ENCODE measurements at places on chromosomes 11 and 22.

- DNase-seq: peak; percentile 1
Observed at GRCh38 chr11:120744016-120744994, 232.8 kb downstream of the GRIK4 start.

GRCh38 chr11:108727665-108728064 is 62.8 kb downstream of the DDX10 start:
- no peak for DNase-seq

DNA sequence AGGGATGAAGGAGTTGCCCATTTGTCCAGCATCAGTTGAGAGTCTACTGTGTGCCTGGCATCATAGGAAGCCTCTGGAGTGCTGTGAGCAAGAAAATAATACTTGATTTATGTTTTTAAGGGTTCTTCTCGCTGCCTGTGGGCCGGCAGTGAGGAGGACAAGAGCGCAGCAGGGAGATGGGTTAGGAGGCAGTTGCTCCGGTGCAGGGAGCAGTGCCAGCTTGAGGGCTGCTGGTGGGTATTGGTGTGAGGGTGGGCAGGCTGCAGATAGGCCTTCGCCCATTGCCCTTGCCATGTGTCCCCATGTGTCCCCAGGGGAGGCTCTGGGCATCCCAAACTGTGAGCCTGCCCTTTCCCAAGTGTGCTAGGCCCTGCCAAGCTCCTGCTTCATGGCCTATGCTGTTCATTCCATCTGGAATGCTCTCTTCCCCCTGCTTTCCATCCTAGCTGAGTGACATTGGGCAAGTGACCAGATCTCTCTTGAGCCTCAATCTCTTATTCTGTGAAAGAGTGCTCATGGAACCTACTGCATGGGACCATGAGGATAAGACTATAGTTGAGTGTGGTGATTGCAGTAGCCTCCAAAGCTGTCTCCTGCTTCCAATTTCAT is 19.8 kb downstream of the BMAL1 start:
- no peak for DNase-seq

DNA sequence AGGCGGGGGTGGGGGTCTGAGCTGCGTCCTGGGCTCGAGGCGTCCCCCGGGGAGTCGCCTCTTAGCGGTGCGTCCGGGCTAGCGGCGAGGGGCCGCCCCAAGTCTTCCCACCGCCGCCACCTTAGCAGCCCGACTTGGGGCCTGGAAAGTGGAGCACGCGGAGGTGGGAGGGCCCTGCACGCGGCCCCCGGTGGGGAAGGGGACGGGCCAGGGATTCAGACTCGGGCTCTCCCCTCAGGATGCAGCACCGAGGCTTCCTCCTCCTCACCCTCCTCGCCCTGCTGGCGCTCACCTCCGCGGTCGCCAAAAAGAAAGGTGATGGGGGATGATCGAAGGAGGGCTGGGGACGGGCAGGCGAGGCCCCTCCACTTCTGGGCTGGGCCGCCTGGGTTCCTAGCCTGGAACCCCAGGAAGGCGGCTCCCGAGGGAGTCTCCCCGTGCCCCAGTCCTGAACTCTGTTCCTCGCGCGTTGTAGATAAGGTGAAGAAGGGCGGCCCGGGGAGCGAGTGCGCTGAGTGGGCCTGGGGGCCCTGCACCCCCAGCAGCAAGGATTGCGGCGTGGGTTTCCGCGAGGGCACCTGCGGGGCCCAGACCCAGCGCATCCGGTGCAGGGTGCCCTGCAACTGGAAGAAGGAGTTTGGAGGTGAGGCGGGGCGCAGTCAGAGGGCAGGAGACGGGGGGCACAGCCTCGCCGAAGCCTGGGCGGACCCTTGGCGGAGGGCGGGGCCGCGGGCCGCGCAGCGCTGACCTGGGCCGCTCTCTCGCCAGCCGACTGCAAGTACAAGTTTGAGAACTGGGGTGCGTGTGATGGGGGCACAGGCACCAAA is 563 bp downstream of the MDK start:
- DNase-seq: peak; percentile 51

DNA sequence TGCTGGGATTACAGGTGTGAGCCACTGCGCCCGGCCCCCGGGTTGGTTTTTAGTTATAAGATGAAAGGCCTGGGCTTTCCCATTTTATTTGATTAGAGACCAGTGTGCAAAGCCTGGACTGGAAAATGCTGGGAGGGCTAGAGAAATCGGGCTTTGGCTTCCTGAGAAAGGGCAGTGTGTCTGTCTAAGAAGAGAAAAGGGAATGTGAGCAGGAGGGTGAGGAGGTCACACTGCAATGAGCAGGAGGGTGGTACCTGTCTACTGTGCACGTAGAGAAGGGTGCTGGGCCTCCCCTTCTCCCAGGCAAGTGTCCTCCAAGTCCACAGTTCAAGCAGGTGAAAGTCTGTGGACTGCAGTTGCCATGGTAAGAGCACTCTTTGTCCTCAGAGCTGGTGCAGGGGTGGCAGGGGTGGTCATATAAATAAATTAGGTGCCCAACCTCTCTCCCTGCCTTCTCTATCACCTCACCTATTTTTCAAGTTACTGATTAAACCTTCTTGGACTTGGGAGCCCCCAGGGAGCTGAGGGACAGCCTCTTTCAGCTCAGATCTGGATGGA is 30.8 kb downstream of the SLC5A1 start:
- no peak for DNase-seq

DNA sequence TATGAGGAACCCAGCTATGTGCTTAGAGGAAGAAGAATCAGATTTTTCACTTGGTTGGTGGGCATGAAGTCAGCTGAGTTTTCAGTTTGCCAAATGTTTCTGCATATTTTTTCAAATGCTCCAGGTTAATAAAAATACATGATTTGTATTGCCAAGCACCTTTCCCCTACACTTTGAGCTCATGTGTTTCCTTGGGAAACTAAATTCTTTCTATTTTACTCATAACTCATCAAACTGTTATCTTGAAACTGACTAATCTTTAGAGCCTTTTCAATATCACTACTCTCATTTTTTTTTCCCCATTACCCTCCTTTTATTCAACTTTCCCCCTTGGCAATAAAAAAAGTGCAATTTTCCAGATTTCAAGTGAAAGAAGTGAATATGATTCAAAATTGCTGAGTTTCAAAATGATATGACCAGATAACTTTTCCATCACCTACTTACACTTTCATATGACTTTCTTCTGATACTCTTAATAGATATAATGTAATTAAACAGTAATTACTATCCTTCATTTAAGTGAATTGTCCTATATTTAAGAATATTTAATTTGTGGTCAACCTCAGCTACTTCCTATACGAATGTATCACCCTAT is 91.9 kb upstream of the SOX6 start:
- DNase-seq: no peak

GRCh38 chr11:69642913-69643632 is 2.1 kb downstream of the CCND1 start:
- DNase-seq: peak; percentile 87

- peak; percentile 71 for DNase-seq
Observed at GRCh38 chr11:66883016-66883965, 26.4 kb downstream of the LRFN4 start.

- DNase-seq: no peak
Observed at GRCh38 chr11:96309016-96309642, 33.9 kb downstream of the MAML2 start.

DNA sequence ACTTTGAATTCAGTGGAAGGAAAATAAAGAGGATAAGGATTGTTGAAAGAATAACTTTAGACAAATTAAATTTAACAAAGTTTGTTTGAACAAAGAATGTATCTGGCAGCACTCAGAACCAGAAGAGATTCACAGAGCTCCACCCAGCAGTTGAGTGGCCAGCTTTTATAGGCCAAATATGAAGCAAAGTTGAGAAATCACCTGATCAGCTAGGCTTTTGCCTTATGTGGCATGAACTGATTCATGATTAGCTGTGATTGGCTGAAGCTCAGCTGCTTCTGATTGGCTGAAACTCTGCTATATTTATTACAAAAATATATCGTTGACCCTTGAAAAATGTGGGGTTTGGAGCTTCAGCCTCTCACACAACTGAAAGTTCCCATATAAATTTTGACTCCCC is 62.6 kb downstream of the PIWIL4 start:
- no peak for DNase-seq

- no peak for DNase-seq
Observed at GRCh38 chr11:12187399-12187798, 77.0 kb downstream of the MICAL2 start.

- DNase-seq: no peak
Observed at GRCh38 chr11:95104856-95105255, 15.2 kb downstream of the ENDOD1 start.

DNA sequence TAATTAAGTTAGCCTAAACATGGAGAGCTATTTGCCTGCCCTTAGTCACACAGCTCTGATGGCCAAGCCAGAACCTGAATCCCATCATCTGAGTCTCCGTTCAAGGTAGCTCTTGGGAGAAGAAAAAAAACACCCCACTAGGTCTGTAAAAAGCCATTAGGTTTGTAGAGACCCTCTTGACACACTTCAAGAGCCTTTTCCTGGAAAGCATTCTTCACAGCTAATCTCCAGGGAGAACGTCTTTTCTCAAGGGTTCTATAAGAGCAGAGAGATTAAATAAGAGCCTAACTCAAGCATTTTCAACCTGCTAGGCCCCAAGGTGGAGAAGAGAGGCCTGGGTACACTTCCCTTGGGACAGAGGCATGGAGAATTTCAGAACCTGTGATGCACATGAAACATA is 61.6 kb upstream of the NAV2 start:
- DNase-seq: no peak

GRCh38 chr11:58781345-58781744 is 49.6 kb upstream of the GLYAT start:
- no peak for DNase-seq

DNA sequence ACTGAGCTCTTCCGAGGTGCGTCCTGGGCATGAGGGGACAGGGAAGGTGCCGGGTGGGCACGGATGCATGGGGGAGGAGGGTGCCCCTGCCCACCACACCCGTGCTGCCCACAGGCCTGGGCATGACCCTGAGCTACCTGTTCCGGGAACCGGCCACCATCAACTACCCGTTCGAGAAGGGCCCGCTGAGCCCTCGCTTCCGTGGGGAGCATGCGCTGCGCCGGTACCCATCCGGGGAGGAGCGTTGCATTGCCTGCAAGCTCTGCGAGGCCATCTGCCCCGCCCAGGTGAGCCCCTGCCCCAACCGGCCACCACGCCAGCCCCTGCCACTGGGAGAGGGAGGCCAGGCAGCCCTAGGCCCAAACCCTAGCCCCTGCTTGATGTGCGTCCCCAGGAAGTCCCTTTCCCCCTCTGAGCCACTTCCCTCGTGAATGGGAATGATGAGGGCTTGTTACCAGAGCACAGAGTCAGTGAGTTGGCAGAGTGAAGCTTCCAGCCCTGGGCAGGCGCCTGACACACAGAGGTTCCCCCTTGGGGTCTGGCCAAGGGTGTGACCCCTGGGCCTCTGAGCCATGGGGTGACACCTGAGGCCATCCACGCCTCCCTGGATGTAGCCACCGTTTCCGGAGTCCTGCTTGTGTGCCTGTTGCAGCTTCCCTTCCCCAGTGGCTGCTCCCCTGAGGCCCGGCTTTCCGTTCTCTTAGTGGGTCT is 2.7 kb downstream of the NDUFS8 start:
- DNase-seq: no peak

GRCh38 chr11:3183523-3183922 is 18.4 kb upstream of the OSBPL5 start:
- no peak for DNase-seq

- no peak for DNase-seq
Observed at GRCh38 chr22:31609716-31610115, 52.3 kb downstream of the PISD start.

DNA sequence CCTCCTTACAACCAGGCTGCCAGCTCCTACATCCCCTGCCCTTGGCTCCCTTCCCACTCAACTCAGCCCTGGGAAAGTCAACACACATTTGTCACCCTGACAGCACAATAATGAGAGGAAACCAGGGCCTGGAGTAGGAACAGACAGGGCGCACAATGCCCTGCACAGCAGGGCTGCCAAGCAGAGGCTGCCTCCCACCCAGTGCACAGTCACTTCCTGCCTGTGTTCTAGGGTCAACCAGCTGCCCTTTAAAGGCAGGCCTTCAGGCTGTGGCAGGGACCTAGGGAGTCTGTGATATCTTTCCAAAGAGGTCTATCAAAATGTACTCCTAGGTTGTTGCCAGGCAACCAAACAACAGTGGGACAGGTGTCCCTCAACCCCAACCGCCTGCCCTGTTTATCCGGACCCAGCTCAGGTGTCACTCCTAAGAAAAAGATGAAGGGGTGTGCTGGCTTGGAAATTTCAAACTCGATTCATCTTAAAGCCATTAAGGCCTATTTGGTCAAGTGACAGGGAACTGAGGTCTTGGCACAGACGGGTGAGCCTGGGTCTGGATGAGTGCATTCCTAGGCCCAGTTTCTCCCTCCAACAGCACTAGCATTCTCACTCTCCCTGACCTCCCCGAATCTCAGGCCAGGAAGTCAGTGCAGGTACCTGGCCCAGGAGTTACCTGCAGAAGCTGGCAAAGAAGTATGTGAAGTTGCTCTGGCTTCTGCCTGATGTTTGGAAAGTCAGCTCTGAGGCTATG is 110.3 kb upstream of the PITPNB start:
- DNase-seq: no peak

- peak; percentile 75 for DNase-seq
Observed at GRCh38 chr22:26579331-26579886, 10.5 kb downstream of the TPST2 start.

DNA sequence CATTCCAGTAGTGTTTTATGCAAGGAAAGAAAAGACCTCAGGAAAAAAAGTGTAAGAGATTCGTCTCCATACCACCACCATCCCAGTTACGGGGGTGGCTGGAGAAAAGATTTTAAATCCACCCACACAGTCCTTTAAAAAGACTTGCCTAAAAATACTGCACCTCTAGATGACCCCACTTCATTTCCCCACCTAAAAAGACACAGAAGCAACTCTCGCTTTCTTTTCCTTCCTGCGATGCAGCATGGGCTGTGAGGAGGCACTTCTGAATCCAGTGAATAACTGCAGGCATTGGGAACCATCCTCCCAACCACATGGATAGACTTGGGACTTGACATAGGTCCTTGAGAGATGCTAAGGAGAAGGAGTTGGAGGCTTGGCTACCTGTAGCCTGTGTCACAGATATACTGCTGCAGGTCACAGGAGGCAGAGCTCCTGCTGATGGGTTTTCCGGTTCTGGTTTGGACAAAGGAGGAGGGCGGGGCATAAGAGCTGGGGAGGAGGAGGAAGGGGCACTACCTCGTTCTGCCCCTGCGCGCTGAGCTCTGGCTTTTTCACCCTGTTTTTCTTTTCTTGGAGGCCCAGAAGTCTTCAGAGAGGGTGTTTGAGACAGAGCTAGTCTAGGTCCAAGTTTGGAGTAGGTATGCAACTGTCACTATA is 285.9 kb downstream of the NTM start:
- DNase-seq: no peak

- no peak for DNase-seq
Observed at GRCh38 chr11:94017446-94017845, 3.7 kb upstream of the HEPHL1 start.
